ENCODE measurements at places on chromosomes 2 and 18. TPM values are rescaled to one million over a fixed set of nuclear protein-coding genes. Genes with fewer than 3 reads are reported as not detected.

Gene L3MBTL4
- 0.31 TPM for total RNA-seq

- DNase-seq: no peak
These were observed 7.6 kb downstream of the BCL2 start for GRCh38 chr18:63312019-63312409.

DNA sequence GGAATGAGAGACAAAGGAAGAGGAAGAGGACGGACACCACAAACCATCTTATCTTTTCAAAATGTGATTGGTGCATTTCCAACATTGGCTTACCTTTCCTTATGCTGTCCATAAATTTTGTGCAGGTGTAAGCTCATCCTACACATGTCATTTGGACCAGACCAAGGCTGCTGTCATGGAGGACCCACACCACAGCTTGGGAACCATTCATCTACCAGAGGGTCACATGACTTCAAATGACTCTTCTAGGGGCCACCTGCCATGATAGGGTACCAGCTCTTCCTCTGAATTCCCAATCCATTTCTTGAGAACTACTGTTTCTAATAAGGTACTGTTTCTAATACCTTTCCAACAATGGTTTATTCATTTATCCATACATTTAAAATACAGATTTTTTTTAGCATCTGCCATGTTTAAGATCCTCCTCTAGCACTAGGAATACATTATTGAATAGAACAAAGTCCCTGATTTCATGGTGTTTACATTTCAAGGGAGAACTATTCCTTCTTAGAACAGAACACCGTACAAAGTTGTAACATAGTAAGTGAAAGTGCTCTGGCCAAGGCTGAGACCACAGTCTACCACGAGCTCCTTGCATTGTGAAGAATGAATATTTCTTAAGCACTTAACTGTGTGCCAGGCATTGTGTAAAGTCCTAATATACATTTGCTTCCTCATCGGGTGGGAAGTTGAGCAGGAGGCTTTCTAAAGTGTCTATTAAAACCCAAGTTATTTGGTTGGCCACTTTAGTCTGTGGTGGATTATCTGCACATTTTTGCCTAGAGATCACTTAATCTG lies 246.1 kb upstream of the FN1 start:
- DNase-seq: no peak

Gene LRP2
- 0.52 TPM for total RNA-seq

GRCh38 chr2:230797515-230798495 lies 66.9 kb upstream of the ITM2C start:
- DNase-seq: peak; percentile 55

DNA sequence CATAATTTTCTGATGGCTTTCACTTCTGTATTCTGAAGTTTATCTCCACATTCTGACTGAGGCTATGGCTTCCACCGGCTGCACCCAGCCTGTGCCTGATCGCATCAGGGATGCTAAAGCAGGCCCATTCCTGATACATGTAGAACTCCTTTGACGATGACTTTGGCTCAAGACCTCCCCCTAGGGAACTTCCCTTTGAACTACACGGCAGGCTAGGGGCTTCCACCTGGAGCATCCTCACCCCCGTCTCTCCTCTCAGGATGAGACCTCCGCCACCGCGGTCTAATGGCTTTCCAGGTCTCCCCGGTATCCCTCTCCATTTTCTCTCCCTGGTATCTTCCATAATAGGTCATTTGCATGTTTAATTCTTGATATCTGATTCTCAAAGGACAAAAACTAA lies 214.9 kb upstream of the CHST9 start:
- no peak for DNase-seq

DNA sequence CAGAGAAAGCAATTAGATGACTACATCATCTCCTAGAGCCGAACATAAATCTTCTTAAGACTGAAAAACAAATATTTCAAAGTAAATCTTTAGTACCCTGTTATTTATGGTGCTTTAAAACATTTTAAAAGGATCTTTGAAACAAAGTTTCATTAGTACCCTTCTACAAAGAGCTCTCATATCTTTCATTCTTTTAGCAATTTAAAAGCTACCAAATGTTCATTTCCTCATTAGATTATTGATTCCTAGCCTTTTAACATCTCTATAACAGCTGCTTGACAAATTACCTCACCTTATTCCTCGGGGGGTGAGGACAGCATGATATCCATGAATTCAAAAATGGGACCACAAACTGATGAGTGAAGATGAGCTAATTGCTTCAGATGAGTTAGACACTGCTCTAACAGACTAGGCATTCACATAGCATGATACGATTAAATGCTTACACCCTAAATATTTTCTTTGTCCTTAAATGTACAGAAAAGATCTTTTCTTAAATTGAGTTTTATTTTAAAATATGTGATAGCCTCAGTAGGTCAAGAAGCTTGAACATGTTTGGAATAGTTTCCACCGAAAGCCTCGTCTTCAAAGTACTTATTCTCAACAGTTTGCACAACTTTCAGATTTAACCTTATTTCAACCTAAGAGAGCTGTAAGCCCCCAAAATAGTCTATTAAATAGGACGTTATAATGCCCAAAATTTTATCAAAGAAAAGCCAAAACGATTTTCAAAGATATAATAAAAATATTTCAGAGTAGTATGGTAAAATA lies 2.1 kb downstream of the ATAD2B start:
- no peak for DNase-seq

- no peak for DNase-seq
These were observed 68.9 kb downstream of the EPAS1 start for GRCh38 chr2:46365913-46366667.

Measured in activated CD4-positive, alpha-beta memory T cell treated with anti-CD3 and anti-CD28 coated beads for 36 hours (primary cell).